ENCODE measurements at places on chromosomes 1 and 21.
A peak's percentile ranks its signal among the peaks of the same experiment; 100 is the strongest.

DNA sequence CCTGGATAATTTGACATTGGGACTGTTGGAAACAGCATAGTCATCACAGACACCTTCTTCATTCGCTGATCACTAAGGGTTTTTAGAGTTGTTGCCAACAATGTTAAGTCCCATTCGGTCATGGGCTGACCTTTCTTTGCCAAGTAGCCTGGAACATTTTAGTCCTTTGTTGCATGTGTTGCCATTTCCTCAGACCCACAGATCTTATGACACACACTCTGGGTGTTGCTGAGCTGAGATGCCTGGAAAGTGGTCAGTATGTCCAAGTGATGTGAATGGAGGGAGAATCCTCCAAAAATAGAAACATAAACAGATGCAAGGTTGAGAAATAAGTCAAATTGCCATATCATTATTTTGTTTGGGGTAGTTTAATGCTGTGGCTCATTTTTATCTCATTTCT, 61.5 kb upstream of the GJA5 start:
- peak; percentile 58 for DNase-seq

GRCh38 chr1:1281533-1282321, 1.5 kb downstream of the SCNN1D start:
- peak; percentile 41 for DNase-seq

DNA sequence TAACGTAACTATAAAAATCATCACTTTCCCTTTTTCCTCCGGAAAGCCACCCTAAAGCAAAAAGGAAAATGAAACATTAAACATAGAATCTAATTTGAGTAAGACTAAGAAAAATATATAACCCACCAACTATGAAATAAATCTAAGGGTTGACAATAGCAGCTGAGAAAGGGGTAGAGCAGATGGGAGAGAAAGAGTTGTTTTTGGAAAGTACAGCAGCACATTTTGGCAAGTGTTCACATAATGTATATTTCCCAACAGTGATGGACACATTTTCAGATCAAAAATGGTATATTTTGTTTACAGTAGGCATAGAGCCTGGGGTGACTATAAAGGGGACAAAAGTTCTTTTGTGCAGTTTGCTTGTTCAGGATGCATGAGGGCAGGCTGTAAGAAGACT, 1287.4 kb upstream of the B3GALT2 start:
- no peak for DNase-seq

DNA sequence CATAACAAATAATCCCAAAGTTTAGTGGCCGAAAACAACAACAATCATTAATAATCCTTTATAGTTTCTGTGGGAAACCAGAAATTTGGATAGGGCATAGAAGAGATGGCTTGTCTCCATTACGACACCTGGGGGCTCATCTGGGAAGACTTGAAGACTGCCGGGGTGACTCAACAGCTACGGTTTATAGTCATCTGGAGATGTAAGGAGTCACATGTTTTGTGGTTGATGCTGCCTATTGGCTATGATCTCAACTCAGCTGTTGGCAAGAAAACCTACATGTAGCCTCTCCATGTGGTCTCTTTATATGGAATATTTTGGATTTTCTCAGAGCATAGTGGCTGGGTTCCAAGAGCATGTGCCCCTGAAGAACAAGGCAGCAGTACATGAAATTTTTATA, 29.3 kb upstream of the TSPAN2 start:
- no peak for DNase-seq

GRCh38 chr1:162087111-162087510, 17.6 kb downstream of the NOS1AP start:
- no peak for DNase-seq

DNA sequence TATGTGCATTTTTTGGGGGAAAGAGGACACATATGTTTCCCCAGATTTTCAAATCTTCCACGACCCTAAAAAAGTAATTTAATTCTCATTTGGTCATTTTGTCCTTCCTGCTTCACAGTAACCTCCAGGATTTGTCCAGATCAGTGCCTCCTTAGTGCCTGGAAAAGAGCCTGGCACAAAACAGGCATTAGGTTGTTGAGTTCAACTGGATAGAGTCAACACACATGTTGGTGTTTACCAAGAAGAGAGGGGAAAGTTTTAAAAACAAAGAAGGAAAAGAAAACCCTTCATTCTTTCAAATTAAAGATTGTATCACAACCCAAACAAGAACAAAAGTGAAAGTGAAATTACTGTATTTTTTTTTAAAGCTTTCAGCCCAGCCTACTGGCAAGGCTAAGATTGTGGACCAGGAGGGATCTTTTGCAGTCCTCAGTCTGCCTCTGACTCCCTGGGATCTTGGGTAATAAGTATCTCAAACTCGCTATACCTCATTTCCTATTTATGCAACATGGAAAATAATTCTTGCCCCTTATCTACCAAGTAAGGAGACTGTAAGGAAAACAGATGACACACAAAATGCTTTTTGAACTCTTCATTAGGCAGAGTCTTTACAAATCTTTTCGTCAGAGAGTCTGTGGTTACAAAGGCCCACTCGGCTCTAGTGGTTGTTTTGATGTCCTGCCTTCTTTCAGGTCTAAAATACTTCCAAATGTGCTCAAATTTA, 57.8 kb downstream of the ZNF281 start:
- DNase-seq, result peak; percentile 98

GRCh38 chr1:104636581-104636980, 886.9 kb downstream of the AMY1C start:
- no peak for DNase-seq

- no peak for DNase-seq
Observed at GRCh38 chr1:154775621-154776605, 94.2 kb downstream of the KCNN3 start.

GRCh38 chr1:176994931-176995596, 169.4 kb downstream of the ASTN1 start:
- DNase-seq, result no peak

- no peak for DNase-seq
Observed at GRCh38 chr1:155013632-155014031, 11.0 kb downstream of the ZBTB7B start.

- no peak for DNase-seq
Observed at GRCh38 chr1:112806090-112806642, 91.0 kb upstream of the PPM1J start.

DNA sequence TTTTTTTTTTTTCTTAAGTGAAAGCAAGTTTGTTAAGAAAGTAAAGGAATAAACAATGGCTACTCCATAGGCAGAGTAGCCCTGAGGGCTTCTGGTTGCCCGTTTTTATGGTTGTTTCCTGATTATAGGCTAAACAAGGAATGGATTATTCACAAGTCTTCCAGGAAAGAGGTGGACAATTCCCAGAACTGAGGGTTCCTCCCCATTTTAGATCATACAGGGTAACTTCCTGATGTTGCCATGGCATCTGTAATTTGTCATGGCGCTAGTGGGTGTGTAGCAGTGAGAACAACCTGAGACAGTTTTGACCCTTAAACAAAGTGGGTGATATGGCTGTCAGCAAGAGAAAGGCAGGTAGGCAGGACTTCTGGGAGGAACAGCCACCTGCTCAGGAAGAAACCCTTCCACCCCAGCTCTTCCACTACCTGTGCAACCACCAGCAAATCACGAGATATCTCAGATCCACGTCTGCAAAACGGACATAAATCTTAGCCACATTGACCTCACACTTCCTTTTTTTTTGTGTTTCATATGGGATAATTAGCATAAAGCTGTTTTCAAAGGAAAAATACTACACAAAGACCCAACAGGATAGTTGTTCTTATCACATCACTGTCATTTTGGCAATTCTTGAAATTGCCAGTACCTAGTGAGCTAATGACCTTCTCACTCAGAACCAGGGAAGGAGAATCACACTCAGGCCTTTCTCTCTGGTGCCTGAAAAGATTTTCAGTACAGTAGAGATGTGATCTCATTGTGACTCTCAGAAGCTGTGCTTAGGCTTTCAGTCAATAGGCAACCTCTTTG, 34.8 kb upstream of the DUSP10 start:
- no peak for DNase-seq

DNA sequence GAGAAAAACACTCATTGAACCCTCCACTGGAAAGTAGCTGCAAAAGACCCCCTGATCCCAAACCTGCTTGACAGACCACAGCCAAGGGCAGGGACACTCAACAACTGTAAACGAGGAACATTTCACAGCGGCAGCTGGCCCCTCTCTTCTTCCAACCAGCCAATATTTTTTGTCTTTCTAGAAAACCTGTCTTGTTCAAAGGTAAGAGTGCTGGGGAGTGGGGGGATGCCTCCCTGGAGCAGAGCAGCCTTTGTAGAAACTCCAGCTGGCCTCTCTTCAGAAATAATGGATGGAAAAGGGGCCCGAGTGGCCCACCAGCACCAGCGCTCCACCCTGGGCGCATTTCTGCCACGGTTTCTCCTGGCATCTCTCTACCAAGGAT, 384.0 kb downstream of the RRAGC start:
- DNase-seq, result no peak

DNA sequence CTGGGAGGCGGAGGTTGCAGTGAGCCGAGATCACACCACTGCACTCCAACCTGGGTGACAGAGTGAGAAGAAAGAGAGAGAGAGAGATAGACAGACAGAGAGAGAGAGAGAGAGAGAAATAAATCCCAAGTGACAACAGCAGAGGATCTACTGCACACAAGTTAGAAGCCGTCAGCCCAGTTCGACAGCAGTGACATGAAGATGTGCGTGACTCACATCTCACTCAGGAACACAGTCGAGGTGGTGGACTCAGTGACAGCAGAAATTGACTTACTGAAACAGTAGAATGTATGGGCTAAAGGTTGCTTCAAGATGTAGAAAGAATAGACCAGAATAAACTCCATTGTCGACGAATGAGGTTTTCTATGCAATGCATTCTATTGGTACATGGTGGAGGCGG, 77.0 kb upstream of the KRTAP19-8 start:
- no peak for DNase-seq

All from fibroblast of the aortic adventitia (primary cell).